Esophagus squamous epithelium (tissue), 5 donors: ENCODE measurements at places on chromosomes 5 and 9. TPM values are rescaled to one million over a fixed set of nuclear protein-coding genes. Genes with fewer than 3 reads are reported as not detected.

The CER1 gene
- not detected for total RNA-seq

The FSD1L gene
- total RNA-seq, result 1.7 TPM

DNA sequence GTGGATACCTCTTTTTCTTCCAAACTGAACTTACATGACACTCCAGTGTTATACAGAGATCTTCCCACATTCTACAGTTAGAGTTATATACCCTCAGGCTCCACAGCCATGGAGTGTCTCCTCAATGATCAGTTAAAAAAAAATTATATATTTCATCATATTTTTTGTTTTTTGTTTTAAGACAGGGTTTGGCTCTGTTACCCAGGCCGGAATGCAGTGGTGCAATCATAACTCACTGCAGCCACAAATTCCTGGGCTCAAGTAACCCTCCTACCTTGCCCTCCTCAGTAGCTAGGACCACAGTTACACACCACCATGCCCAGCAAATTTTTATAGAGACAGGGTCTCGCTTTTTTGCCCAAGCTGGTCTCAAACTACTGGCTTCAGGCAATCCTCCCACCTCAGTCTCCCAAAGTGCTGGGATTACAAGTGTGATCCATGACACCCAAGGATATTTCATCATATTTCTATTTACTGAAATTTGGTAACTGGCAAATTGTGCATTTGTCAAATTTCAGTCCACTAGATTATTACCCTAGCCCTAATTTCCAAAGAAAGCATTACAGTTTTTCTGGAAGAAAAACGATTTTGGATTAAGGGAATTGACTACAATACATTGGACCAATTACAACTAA lies 18.1 kb upstream of the SCAI start:
- no peak for DNase-seq

The ANKRD34B gene
- not detected for total RNA-seq

The NR4A3 gene
- 0.35 TPM for total RNA-seq

DNA sequence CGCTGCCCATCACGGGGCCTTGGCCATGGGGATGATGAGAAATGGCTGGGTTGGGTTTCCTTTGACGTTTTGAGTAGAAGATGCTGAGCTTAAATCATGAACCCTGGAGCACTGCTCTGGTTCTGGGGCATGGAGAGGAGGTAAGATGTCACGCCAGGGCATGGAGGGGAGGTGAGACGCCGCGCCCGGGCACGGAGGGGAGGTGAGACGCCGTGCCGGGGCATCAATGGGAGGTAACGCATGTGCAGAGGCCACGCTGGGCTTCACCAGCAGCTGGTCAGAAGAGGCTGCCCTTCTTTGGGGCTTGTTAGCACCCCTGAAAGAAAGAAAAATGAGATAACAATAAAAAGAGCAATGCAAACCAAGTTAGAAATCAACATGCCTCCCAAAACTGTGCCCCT lies 322.5 kb upstream of the IRX4 start:
- no peak for DNase-seq

GRCh38 chr5:12358371-12359090 lies 454.3 kb upstream of the CTNND2 start:
- no peak for DNase-seq

DNA sequence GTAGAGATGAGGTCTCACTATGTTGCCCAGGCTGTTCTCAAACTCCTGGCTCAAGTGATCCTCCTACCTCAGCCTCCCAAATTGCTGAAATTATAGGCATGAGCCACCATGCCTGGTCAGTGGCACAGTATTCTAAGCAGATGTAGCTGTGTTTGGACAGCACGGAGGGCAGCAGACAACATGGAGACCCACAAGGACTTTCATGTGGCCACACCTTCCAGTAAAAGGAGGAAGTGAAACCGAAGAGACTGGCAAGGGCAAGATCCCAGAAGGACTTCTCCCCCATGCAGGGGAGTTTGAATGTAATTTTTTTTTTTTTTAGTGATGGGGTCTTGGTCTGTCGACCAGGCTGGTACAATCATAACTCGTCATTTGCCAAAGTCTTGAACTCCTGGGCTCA lies 172.2 kb downstream of the TRPM3 start:
- DNase-seq, result no peak

The CMYA5 gene
- 0.44 TPM for total RNA-seq

DNA sequence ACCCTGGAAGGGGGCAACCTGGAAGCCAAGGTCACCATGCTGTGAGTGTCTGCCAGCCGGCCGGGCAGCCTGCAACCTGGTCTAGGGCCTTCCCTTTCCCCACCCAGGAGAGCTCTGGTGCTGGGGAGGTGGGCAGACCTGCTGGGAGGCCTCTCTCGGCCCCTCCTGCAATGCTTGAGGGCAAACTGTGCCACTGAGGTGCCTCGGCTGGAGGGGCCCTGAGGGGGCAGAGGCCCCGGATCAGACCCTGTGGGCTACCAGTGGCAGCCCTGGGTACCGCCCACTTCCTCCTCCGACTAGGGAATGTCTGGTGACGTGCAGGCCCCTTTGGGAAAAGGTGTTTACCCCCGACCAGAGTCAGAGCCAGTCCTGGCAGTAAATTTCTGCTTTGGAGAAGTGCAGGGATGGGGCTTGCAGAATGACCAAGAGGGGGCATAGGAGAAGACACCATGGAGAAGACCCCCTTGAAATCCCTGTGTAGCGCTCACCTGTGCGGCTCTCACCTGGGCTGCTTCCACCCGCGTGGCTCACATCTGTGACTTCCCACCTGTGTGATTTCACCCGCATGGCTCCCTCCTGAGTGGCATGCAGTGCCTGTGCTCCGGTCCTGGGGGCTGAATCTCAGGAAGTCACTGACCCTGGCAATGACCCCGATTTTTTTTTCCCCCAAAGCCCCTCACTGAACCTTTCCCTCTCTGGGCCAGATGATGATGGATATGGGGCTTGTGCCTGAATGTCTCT lies 1.1 kb downstream of the LCN1 start:
- DNase-seq, result no peak

GRCh38 chr5:172773481-172774469 lies 2.8 kb upstream of the DUSP1 start:
- no peak for DNase-seq

DNA sequence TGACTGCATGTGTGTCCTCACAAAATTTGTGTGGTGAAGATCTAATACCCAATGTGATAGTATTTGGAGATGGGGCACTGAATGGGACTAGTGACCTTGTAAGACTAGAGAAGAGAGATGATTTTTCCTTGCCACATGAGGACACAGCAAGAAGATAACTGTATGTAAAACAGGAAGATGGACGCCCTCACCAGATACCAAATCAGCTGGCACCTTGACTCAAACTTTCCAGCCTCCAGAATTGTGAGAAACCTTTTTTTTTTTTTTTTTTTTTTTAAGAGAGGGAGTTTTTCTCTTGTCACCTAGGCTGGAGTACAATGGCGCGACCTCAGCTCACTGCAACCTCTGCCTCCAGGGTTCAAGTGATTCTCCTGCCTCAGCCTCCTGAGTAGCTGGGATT lies 40.3 kb downstream of the UBTD2 start:
- no peak for DNase-seq

- no peak for DNase-seq
Measured at GRCh38 chr9:3730511-3730922, 204.7 kb upstream of the RFX3 start.

GRCh38 chr9:111812337-111812736 lies 17.6 kb upstream of the SHOC1 start:
- DNase-seq, result no peak

The PCDHB3 gene
- 0.66 TPM for total RNA-seq

The RANBP17 gene
- 9.3 TPM for total RNA-seq

- no peak for DNase-seq
Measured at GRCh38 chr9:114994768-114995167, 64.4 kb upstream of the TNFSF8 start.

The TMEM252 gene
- not detected for total RNA-seq

- DNase-seq, result no peak
Measured at GRCh38 chr9:24051587-24051986, 225.5 kb upstream of the ELAVL2 start.

The TSLP gene
- total RNA-seq, result 0.83 TPM

DNA sequence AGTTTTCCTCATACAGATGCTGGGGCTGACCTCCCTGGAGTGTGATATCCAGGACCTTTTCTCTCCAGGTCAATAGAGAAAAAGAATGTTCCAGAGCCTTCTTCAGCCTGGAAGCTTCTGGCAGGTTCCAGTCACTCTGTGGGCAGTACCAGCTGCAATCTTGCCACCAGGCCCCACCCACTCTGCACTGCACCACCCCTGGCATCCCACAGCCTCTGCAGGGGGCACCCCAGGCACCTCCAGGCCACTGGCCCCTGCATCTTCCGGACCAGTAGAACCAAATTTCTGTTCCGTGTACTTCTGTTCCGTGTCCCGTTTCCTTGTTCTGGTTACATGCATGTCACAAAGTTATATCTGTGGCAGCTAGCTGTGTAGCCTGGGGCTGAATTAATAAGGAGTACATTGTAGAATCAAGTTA lies 83.3 kb upstream of the ZBTB43 start:
- DNase-seq, result no peak

GRCh38 chr5:86866036-86866435 lies 248.3 kb downstream of the COX7C start:
- DNase-seq, result no peak

The ZNF474 gene
- not detected for total RNA-seq

- DNase-seq, result no peak
Measured at GRCh38 chr9:89440046-89440445, 57.9 kb downstream of the SEMA4D start.

DNA sequence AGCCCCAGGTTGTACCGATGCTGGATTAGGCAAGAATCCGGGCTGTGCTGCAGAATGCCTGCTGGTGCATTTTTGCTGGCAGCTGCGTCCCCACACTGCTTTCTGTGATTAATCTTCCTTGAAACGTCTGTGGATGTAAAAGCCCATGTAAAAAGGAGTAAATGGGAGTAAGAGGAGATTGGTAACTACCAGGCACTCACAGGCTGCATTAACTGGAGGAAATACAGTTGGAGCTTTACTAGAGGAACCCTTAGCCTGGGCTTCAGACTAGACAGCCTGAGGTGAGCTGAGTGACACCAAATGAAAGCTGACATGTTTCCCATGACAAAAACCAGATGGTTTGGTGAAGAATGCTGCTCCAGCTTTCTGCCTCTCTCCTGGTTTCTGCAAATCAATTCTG lies 190.4 kb upstream of the GAS1 start:
- no peak for DNase-seq

GRCh38 chr9:92183449-92183848 lies 68.2 kb upstream of the SPTLC1 start:
- DNase-seq, result no peak

- DNase-seq, result no peak
Measured at GRCh38 chr5:154526231-154527226, 48.5 kb upstream of the HAND1 start.

GRCh38 chr9:36717276-36717675 lies 144.6 kb downstream of the MELK start:
- no peak for DNase-seq

DNA sequence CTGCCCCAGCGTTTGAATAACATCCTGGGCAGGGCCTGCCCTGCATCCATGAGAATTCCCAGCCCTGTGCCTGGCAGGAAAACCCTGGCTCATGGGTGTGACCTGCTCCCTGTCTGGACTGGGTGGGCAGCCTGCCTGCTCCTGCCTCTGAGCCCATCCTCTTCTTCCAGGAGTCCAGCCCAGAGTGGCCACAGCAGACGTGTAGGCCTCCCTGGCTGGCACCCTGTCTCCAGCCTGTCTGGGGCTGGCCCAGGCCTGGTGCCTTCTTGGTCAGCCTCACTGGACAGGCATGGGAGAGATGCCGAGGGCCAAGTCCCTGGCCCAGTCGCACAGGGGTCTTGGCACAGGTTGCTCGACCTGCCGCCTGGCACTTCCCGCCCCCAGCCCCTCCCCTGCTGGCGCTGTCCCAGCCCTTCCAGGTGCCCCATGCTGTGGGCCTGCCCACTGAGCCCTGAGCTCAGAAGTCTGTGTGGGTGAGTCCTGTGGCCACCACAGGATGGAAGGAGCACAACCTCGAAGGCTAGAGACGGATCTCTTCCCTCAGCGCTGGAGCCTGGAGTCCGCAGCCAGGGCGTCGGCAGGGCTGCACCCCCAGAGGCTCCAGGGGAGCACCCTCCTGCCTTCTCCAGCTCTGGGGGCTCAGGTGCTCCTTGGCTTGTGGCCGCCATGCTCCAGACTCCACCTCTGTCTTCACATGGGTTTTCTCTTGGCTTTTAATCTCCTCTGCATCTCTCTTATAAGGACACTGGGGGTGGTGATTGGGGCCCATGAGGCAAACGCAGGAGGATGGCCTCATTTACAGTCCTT lies 11.8 kb upstream of the COL5A1 start:
- no peak for DNase-seq
